ENCODE measurements at places on chromosomes 2 and 18.

GRCh38 chr2:46270384-46270783 is 26.8 kb upstream of the EPAS1 start:
- no peak for DNase-seq

- DNase-seq: no peak
Measured at GRCh38 chr2:80499095-80499494, 194.5 kb upstream of the LRRTM1 start.

GRCh38 chr2:192827735-192828134 is 633.0 kb upstream of the TMEFF2 start:
- no peak for DNase-seq

GRCh38 chr2:30231996-30232800 is 864 bp downstream of the LBH start:
- peak; percentile 73 for DNase-seq

GRCh38 chr2:159243529-159243928 is 43.0 kb downstream of the WDSUB1 start:
- DNase-seq: no peak

DNA sequence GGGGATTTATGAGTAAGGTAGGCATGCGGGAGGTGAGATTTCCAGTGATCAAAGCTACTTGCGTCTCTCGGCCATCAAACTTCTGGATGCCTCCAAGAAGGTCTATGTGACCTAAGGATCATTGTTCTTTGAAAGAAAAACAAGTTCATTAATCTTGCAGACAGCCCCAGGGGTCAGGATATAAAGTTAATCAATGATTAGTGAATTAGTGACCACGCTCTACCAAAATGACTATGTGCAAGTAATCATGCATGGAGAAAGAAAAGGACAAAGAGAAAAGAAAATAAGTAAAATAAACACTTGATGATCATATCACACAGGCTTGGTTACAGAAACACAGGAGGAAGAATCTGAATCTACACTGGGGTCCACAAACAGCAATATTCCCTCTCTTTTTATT is 42.5 kb upstream of the BCL11A start:
- DNase-seq: no peak

- DNase-seq: no peak
Measured at GRCh38 chr2:106745468-106745867, 140.5 kb downstream of the ST6GAL2 start.

DNA sequence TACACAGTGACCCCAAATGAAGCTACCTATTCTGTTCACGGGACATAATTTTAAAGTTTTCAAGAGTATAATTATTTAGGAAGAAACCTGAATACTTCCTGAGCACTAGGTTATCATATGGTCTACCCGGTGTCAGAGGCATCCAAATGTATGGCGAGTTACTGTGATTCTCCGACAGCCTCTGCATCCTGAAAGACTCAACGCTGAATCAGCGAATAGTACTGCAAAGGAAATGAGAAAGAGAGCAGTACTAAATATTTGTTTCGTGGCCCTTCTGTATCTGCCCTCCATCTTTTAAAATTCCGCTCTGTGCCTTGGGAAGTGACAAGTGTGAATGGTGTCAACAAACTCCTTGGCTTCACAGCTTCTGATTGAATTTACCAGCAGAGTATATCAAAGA is 358.0 kb upstream of the ZEB2 start:
- no peak for DNase-seq

DNA sequence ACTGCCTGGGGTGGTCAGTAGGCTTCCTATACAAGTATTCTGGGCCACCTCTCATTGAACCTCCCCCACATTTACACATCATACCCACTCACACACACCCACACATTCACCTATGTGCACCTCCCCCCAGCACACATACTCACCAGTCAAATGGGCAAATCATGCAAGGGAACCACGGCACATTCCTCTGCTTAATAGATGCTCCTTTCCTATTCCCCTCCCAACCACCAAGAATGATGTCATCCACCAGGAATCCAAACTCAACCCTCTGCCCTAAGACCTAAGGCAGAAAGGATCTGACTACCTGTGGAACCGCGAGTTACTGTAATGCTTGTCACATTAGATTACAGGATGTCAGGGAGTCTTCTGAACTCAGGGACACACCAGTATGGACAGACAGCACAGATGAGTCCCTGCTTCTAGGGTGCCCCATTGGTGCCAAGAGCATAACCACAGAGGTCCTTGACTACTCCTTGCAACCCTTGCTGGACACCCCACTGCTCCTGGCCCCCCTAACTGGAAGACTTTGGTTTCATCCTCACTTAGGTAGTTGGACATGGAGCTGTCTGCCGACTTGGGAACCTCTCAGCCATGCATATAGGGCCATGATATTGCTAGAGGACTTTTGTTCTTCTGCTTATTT is 21.5 kb upstream of the CAB39 start:
- no peak for DNase-seq

DNA sequence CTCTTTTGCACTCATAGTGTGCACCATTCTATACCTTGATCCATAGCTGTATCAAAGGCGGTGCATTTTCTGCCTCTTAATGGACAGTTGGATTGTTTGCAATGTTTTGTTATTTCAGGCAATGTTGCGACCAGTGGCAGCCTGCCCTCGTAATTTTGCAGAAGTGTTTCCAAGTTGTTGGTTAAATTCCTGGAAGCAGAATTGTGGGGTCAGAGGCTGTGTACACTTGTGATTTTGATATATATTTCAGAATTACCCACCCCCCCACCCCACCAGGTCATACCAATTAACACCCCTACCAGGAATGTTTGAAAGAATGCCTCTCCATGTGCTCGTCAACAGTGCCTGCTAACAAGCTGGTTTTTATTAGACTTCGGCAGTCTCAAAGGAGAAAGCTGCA is 32.4 kb upstream of the IL1R1 start:
- DNase-seq: no peak
